ENCODE measurements at places on chromosomes 11 and 22.

DNA sequence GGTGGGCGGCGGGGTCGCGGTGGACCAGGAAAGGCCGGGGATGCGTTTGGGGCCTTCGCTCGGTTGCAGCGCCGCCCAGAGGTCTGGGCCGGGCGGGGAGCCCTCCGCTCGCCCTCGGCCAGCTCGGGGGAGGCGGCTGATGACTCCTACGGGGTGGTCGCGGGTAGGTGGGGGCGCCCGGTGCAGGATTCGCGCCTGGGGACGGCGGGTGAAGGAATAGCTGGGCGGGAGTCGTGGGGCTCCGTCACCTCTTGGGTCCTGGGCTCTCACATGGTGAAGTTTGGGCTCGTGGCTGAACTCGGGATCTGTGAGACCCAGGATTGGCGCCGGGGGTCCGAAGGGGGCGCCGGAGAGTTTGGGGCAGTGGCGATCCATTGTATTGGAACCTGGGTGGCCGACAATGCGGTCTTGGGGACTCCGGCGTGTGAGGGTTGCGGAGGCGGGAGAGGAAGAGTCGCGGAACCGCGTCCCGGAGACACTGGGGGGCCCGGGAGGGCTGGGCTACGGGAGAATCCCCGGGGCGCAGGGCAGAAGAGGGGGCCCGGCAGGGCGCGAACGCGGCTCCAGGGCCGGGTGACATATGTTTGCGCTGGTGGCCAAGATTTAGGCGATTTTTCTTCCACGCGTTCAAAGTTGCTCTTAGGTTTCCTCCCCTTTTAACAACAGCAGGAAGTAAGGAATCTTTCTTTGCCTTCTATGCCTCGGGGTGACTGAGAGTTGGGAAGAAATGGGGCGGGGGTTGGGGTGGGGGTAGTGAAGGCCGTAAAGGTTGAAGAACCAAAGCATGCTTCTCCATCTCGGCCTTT, 935 bp downstream of the QSER1 start:
- peak; percentile 62 for DNase-seq

GRCh38 chr11:117817368-117818040, 7.0 kb downstream of the FXYD2 start:
- DNase-seq = peak; percentile 88

GRCh38 chr22:46079093-46079860, 71.0 kb upstream of the PPARA start:
- DNase-seq = peak; percentile 12

GRCh38 chr11:84249344-84250135, 963.4 kb upstream of the CCDC90B start:
- DNase-seq = no peak

- DNase-seq = no peak
Observed at GRCh38 chr11:8097062-8097461, 16.1 kb downstream of the TUB start.

- DNase-seq = peak; percentile 53
Observed at GRCh38 chr11:79493555-79494171, 52.8 kb upstream of the TENM4 start.

- DNase-seq = no peak
Observed at GRCh38 chr11:123228496-123229163, 33.6 kb upstream of the CLMP start.

GRCh38 chr11:75557666-75558494, 4.2 kb upstream of the SERPINH1 start:
- DNase-seq = no peak

DNA sequence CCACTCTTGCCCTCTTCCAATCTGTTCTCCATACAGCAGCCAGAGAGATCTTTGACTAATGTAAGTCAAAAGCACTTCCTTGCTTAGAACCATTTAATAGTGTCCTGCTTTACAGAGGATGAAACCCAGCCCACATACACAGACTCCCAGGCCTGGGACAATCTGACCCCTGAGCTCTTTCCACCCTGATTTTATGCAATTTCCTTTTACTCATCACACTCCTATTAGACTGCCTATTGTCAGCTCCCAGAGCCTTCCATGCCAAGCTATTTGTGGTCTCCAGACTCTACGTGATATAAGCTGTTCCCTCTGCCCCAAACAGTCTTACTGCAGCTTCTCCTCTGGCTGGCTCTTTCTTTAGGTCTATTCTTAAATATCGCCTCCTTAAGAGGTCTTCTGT, 28.1 kb downstream of the ME3 start:
- no peak for DNase-seq

Data from activated naive CD4-positive, alpha-beta T cell treated with anti-CD3 and anti-CD28 coated beads, Interleukin-2, amount 10 ng/mL, durations not matched to agents 7 days and 5 days (primary cell).